Progenitor cell of endocrine pancreas (in vitro differentiated cells): ENCODE measurements at places on chromosomes 12 and 14.

- peak; percentile 99 for DNase-seq
These were observed at the start of gene C1RL for GRCh38 chr12:7108796-7109571. Gene C1RL (minus strand): TSS chr12:7109214. CDS start chr12:7109180, 34 bp downstream.

DNA sequence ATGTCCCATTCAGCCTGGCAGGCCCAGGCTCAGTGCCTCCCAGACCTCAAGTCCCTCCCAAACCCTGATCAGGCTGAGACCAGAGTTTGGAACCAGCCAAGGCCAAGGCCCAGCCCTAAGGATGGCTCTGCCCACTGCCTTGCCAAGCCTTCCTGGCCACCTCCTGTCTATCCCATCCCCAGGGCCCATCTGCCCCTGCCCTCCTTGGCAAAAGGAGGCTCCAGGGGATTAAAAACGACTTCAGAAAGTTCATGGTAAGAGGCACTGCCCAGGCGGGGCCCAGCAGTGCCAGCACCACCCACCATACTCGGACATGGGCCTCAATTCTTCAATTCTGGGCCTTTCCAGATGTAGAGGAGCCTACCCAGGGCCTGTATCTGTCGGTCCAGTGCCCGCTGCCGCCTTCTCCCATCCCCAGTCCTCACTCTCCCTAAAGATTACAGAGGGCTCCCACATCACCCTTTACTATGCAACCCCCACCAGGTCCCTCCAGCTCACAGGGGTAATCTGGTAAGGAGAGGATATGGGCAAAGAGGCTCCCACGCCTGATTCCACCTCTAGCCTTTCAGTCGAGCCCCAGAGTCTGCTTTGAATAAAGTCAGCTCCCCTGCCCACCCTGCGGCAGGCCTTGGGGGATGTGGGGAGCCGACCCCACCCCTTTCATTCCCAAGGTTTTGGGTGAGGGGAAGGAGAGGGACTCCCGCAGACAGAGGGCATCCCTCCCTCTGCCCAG is 932 bp downstream of the ADCY6 start:
- DNase-seq: no peak

DNA sequence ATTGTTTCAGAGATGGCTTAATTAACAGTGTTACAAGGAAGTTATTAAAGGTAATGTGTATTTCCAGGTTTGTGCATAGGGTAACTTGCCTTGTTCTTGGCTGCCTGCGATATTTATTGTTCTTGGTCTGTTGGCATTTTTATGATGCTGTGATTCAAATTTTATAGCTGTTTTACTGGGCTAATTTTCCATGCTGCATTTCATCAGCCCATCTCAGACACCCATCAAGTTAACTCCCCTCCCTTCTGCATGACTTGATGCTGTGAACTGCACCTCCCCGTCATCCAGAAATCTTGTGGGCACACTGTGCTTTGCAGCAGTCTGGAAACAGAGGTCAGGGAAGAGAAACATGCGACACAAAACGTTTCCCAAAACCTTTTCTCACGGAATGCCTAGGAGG is 1049.2 kb downstream of the AACS start:
- DNase-seq: no peak

DNA sequence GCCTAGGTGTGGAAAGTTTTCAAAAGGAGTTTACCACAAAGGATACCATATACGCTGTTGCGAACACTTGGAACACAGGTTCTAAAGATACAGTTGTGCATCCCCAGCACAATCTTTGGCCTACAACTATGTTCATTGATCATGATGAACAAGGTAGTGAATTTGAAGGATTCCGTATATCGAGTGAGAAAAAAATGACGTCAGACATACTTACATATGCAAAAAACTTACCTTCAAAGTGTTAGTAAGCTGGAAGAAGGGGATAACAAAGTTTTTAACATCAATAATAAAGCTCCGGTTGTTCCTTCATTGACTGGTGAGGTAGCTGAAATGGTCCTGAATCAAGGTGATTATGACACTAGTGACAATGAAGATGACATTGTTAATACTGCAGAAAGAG is 133.9 kb upstream of the PDE3A start:
- DNase-seq: no peak

- no peak for DNase-seq
These were observed 10.1 kb downstream of the PDE6H start for GRCh38 chr12:14982991-14983390.

- DNase-seq: no peak
These were observed 125.2 kb downstream of the MED13L start for GRCh38 chr12:116152268-116152667.

DNA sequence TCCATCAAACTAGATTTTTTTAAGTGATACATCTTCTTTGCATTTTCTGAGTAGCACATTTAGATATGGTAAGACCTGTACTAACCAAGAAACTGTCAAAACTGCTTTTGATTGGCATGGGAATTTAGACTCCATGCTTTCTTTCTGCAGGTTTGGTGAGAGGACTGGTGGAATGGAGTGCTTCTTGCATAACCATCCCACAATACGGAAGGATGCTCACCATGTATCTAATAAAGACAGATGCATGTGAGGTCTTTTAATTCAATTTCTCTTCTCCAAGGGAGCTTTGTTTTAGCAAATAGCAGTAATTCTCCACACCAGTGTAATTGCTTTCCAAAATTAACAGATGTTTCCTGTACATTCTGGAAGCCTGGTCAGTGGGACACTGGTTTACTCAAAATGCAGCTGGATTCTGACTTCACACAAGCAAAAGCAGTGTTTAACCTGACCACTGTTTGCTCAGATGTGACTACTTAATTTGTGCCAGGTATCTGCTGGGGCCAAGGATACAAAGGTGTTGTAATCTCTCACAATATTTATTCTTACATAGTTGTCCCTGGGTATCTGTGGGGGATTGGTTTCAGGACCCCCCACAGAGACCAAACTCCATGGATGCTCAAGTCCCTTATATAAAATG is 26.1 kb downstream of the FGD6 start:
- DNase-seq: no peak

DNA sequence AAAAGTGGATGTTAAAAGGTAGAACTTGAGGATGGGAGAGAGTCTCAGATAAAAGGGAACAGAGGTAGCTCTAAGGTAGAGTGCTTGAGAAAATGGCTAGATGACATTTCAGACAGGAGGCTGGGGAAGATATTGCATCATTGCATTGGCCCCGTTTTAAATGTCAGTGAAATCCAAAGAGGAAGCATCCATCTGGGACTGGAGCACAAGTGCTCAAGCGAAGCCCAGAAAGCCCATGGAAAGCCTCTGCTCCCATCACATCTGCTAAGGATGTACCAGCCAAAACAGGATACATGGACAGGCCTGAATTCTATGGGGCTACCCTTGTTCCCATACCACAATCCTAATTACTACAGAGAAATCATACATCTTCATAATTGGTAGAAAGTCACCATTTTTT is 581.5 kb upstream of the TMEM132C start:
- no peak for DNase-seq

DNA sequence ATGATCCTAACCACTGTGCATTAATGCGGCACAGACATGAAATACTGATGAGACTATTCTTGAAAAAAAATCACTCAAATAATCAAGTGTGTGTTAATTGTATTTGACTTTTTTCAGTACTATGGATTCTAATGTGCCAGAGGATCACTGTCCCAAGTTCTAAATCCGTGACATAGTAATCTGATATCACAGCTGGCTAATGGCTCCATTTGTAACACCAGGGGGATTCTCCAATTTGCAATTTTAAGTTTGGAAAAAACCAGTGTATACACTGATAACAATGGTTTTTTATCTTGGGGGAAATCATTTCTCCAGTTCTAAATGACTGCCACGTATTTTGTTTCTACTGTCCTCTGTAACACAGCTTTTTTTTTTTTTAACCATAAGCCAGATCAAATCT is 33.0 kb downstream of the MPHOSPH9 start:
- no peak for DNase-seq

DNA sequence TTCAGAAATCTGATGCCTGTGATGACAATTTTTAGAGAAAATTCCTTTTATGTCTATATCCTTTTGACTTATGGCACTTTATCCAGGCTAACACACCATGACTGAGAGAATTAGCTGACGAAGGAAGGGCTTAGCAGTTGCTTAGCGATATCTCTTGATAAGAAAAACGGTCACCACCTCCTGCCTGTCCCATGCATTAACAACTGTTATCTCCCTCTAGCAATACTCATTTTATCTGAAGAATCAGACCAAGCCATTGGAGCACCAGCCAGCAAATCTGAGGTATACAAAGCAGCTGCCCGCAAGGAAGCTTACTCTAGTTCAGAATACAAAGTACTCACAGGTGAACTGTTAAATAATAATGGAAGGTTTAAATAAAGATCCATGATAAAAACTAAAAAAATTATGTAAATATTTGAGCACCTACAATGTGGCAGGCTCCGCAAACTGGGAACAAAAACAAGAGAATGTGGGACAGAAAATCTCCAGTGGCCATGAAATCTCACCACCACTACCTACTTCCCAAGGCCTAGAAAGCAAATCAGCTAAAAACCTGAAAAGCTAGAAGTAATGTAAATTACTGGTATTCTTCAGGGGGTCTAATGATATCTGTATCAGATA is 24.3 kb downstream of the PPM1H start:
- no peak for DNase-seq

GRCh38 chr12:74418573-74418972 is 119.1 kb upstream of the ATXN7L3B start:
- no peak for DNase-seq
